ENCODE measurements at places on chromosomes 2 and 18.
A peak's percentile ranks its signal among the peaks of the same experiment; 100 is the strongest.

DNA sequence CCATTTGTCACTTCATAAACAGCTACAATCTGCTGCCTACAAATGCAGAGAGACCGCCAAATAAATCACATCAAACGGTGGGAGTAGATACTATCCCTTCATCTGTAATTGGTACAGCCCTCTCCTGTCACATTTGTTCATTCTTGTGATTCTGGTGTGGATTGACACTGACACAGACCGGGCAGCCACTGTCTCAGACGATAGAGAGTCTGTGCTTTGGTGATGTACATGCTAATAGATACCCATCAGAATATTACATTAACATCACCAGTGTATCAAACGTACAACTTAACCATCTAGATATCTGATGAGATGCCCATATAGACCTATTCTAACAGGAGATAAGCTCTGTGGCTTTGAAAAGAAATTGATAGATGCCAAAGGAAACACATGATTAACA, 419.7 kb upstream of the ZEB2 start:
- DNase-seq, result no peak

GRCh38 chr18:29311580-29311979, 1134.7 kb upstream of the CDH2 start:
- no peak for DNase-seq

DNA sequence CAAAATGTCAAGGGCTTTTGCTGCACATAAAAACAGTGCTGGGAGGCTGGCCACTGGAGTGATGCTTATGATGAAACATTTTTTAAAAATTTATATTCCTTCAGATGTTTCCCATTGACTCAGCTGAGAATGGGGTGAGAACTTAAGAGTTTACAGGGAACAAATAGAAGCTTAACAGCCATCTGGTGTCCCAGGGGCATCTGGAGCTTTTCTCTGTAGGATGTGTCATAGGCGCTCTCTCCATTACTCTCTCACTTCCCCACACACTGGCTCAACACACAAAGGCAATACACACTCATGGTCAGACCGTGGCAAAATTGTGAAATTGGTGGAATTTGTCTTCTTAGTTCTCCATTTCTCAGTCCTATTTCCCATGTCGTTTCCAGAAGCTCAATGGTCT, 783.1 kb upstream of the LRRTM1 start:
- no peak for DNase-seq

DNA sequence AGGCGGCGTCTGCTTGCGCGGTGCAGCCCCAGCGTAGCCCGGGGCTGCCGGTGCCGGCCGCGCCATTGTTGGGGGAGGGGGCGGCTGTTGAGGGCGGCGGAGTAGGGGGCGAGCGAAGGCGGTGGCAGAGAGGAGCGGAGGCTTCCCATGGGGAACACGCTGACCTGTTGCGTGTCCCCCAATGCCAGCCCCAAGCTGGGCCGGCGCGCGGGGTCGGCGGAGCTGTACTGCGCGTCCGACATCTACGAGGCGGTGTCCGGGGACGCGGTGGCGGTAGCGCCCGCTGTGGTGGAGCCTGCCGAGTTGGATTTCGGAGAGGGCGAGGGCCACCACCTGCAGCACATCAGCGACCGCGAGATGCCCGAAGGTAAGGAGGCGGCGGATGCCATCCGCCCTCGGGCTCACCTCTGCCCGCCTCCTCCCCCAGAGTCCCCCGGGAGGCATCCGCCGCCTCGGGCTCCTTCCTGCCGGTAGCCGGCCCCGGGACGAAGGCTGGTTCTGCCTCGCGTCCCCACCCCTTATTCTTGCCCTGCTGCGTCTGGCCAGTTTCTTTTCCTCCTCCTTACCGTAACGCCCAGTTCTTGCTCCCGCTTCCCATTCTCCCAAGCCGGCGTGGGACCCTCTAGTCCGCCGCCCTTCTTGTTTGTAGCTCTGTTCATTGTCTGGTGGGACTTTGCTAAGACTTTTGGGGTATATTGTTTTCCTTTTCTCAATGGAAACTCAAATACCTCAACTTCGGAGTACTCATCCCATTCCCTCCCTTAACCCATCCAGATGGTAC, 500 bp downstream of the CCNYL1 start:
- peak; percentile 77 for DNase-seq

DNA sequence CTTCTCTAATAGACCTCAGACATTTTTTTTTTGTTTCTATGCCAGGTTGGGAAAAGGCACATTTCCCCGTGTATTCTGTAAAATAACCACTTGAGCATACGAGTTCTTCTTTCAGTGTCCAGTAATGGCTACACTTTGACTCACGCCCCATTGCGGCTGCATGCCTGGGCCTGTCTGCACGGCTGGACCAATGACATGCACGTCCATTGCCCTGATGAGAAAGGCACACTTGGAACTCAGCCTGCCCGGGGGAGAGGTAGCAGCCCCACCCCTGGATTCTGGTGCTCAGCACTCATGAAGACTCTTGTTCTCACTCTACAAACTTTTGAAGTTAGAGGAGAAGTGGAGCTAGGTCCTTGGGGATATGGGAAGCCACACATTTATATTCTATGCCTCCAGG, 5.8 kb downstream of the PCARE start:
- DNase-seq, result no peak

DNA sequence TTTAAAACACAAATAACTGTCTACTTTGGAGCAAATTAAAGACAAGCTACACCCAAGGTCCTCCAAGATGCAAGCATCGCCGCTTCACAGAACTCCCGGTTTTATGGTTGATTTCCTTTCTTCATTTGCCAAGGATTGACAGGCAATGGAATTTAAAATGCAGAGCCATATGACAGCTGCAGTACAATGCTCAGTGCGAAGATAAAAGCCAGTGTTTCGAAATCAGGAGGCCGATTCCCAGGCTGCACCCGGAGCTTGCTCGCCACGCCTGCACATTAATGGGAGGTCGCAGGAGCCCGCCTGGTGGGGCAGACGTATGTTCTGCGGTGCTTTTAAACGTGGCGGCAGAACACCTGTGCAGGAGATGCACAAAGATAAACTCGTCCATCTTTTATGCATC, 727.6 kb upstream of the SOX11 start:
- DNase-seq, result no peak

DNA sequence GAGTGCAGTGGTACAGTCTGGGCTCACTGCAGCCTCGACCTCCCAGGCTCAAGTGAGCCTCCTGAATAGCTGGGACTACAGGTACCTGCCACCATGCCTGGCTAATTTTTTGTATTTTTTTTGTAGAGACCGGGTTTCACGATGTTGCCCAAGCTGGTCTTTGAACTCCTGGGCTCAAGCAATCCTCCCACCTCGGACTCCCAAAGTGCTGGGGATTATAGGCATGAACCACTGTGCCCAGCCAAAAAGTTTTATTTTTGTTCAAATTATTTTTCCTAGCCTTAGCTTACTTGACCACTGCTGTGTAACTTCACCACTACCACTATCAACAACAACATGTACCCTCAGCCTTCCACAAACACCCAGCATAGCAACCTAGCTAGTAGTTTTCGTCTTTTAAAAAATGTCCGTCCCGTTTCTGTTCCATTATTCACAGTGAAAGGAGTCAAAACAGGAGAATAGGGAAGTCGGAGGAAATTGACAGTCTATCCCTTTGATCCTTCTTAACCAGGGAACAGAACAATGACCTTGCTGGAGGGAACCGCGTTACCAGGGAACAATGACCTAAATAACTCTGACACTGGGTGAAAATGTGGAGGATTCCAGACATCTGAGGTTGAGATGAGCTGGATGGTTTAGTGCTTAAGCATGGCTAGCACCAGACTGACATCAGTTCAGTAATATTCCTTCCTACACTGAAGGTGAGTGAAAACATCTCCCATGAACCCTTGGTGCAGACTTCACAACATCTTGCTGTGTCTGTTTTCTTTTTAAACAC, 69.2 kb upstream of the ARL4C start:
- DNase-seq, result no peak

- peak; percentile 83 for DNase-seq
Measured at GRCh38 chr2:70789304-70790135, 923 bp downstream of the FIGLA start.
